ENCODE measurements at places on chromosomes 2 and 18.

- H3K4me3 ChIP-seq, result no peak overlapping the region
- H3K4me1 ChIP-seq, result peaks cover 17% of the 10 kb centered on the region
- H3K27me3 ChIP-seq, result no peaks in the 10 kb centered on the region
- no peaks in the 10 kb centered on the region for H3K36me3 ChIP-seq
Observed at GRCh38 chr2:112973156-112973555, 4.7 kb upstream of the IL36G start.

GRCh38 chr2:181685150-181685688, 4.9 kb upstream of the NEUROD1 start:
- no peaks in the 10 kb centered on the region for H3K36me3 ChIP-seq
- H3K27ac ChIP-seq, result no peak overlapping the region
- H3K4me1 ChIP-seq, result peaks cover 39% of the 10 kb centered on the region
- H3K27me3 ChIP-seq, result peaks cover 68% of the 10 kb centered on the region

GRCh38 chr2:652881-653480, 24.2 kb downstream of the TMEM18 start:
- H3K36me3 ChIP-seq, result no peaks in the 10 kb centered on the region
- no peaks in the 10 kb centered on the region for H3K27me3 ChIP-seq
- H3K27ac ChIP-seq, result no peak overlapping the region
- H3K4me3 ChIP-seq, result no peak overlapping the region
- no peak for DNase-seq

- peaks cover 5% of the 10 kb centered on the region for H3K27me3 ChIP-seq
- no peak overlapping the region for H3K27ac ChIP-seq
- peaks cover 23% of the 10 kb centered on the region for H3K36me3 ChIP-seq
- H3K4me1 ChIP-seq, result peaks cover 7% of the 10 kb centered on the region
- no peak for DNase-seq
Observed at GRCh38 chr18:79062806-79063205, 6.4 kb upstream of the ATP9B start.

DNA sequence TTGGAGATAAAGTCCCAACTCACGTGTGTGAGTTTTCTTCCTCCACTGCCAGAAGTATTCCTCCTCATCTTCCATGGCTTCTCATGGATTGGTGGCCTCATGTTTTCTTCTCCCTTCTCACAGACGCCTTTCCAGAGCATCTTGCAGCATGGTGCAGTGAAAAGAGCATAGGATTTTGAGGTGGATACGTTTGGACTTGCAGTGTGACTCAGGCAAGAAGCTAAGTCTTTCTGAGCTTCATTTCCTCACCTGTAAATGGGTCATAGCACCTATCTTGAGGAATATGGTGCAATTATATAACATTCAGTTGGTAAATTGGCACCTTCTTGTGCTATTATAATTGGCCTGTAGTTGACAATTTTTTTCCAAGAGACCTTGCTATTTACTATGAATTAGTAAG, 247.6 kb downstream of the RDH14 start:
- no peak overlapping the region for H3K4me3 ChIP-seq
- no peaks in the 10 kb centered on the region for H3K4me1 ChIP-seq
- H3K27me3 ChIP-seq, result peaks cover 5% of the 10 kb centered on the region
